EH (cell line): ENCODE measurements at places on chromosomes 4 and X.

DNA sequence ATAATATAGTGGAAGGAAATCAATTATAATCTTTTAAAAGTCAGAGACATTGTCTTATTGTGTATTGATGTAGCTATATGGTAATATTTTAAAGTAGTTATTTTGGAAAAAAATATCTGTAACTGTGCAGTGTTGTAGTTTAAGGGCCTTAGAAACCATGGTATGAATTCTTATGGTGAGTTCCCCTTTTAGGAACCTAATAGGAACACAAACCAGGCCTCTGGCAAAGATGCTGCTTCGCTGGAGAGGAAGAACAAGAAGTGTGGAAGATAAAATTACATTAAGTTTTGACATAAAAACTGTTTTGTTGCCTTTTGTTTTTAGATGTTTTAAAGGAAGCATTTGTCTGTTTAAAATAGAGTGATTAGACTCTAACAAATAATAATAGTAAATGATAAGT is 10.9 kb upstream of the TMPRSS11D start:
- no peak for DNase-seq

GRCh38 chr4:6854098-6854744 is 55.4 kb upstream of the TBC1D14 start:
- no peak for DNase-seq

DNA sequence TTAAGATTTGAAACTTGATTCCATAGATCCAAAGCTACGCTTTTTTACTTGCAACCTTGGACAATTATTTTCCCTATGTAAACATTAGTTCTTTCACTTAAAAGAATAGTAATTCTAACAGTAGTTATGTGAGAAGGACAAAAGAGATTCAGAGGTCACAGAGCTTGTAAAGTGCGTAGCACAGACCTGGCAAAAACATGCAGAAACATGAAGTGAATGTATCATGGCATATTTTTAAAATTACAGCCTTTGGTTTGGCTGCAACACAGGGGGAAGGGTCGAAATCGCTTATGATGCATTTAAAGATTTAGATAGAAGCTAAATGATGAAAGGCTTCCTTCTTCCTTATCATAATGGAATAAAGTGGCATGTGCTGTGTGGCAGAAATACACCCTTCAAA is 1068.8 kb downstream of the ARAP2 start:
- DNase-seq: no peak

GRCh38 chrX:87583679-87584078 is 66.1 kb downstream of the KLHL4 start:
- no peak for DNase-seq

- DNase-seq: no peak
These were observed 3.2 kb upstream of the GRSF1 start for GRCh38 chr4:70842761-70843435.
